ENCODE measurements at places on chromosomes 7 and 10.

DNA sequence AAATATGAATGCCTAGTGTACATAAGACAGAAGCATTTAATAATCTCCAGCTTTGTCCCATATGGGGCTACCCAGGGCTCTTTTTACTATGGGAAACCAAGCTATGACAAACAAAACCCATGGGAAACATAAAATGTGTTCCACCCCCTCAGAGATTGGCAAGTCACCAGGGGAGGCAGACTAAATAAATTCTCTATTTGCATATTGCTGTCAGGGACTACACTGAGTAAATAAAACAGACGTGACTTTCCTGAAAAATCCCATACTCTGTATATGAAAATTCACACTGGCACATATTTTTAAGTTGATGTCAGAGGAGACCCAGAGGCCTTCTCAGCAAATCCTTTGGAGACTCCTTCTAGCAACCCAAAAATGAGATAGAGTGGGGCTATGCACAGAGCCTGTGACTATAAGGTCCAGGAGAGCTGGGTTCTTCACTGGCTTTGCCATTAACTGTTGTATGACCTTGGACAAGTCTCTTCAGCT lies 44.0 kb upstream of the HPSE2 start:
- no peak for DNase-seq

DNA sequence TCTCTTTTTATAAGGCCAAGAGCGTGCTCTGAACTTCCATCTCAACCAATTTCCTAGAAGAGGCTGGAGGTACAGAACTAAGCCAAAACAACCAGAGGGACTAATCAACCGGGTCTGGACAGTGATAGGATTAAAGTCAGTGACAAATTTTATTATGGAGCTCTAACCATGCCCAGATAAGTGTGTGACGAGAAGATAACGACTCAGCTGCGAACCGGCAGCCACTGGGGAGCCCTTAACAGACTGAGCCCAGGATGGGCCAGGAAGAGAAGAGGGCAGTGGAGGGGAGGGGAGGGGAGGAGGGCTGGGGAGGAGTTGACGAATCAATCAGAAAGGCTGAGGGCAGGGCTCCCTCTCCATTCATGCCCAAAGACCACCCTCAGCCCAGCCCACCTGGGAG lies 119.9 kb downstream of the PLXNA4 start:
- no peak for DNase-seq

DNA sequence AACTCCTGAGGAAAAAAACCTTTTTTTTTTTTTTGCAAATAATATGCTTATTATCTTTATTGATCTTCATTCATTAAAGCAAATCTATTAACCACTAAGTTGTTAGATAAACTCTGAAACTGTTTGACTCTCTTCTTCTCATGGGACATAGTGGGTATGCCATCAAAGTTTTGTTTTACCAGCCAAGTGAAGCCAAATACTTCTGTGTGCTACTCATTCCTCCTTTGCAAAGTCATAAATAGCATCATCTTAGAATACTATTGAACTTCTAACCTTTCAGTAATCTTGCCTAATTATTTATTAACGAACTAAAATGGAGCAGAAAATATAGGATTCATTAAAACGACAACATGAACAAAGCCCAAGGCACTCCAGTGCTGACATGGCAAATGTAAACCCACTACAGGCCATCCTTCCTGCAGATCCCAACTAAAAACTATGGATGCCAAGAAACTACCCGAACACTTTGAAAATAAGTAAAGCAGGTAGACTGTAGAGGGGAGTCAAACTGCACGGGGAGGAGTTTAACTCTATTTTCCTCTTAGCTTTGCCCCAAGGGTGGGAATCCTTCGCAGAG lies 61.2 kb upstream of the ODAD2 start:
- DNase-seq, result no peak

DNA sequence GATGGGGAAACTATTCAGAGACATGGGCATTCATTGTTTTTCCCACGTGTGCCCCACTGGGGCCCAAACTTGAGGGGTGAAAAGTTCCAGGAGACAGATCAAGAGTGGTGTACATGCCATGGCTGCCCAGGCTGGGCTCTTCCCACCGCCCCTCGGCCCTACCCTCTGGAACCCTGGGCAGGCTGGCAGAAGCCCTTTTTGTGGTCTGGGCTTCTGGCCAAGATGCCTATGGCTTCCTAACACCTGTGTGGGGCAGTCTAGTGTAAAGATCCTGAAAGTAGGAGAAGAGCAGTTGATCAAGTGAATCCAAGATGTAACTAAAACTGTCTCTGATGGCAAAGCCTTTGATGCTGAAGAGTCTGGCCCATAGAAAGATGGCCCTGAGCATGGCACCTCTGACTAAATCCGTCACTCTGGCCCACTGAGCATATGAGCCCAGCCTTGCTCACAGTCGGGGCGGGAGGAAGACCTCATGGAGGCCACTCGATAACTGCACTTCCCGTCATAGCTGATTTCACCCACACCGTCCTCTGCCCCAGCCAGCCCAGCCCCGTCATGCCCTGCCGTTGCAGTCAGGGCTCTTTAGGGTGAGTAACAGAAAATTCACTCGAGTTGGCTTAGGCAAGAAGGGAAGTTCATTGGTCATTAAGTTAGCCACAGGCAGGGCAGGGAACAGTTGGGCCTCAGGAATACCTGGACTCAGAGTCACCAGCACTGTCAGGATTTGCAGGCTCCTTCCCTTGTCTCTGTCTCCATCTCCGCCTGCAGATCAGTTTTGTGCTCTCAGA lies 37.9 kb upstream of the MTPAP start:
- no peak for DNase-seq

- DNase-seq, result no peak
Observed at GRCh38 chr7:101238226-101239182, 902 bp upstream of the CLDN15 start.

GRCh38 chr10:44261710-44262455 lies 123.0 kb downstream of the CXCL12 start:
- no peak for DNase-seq

- peak; percentile 91 for DNase-seq
Observed at GRCh38 chr10:8130973-8131911, 76.8 kb downstream of the GATA3 start.

GRCh38 chr10:104501864-104502579 lies 139.1 kb upstream of the SORCS3 start:
- no peak for DNase-seq

- DNase-seq, result no peak
Observed at GRCh38 chr7:6432781-6433180, 15.0 kb downstream of the DAGLB start.

DNA sequence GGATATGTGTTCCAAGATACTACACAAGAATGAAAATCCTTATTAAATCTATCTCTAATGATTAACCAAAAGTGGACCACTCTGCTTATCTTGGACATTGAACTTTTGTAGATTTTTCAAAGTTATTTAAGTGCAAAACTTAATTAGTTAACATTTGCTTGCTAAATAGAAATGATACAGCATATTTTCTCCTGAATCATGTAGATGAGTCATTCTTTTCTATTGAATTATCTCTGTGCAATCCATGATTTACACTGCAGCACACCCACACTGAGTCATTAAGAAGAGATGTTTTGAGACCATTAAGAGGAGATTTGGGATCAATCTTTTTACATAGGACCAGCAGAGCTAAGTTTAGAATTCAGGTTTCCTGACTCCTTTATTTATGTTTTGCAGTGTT lies 6.6 kb upstream of the ABCC2 start:
- peak; percentile 22 for DNase-seq

- DNase-seq, result no peak
Observed at GRCh38 chr7:18019555-18019954, 8.1 kb downstream of the PRPS1L1 start.

GRCh38 chr7:33671531-33672262 lies 233.6 kb upstream of the BMPER start:
- no peak for DNase-seq

GRCh38 chr7:84081973-84082522 lies 112.5 kb downstream of the SEMA3A start:
- DNase-seq, result no peak

- DNase-seq, result no peak
Observed at GRCh38 chr10:66927251-66927935, 1.6 kb downstream of the LRRTM3 start.

- no peak for DNase-seq
Observed at GRCh38 chr10:4041635-4042034, 256.6 kb upstream of the KLF6 start.

- no peak for DNase-seq
Observed at GRCh38 chr10:29068302-29068701, 220.6 kb upstream of the LYZL1 start.

DNA sequence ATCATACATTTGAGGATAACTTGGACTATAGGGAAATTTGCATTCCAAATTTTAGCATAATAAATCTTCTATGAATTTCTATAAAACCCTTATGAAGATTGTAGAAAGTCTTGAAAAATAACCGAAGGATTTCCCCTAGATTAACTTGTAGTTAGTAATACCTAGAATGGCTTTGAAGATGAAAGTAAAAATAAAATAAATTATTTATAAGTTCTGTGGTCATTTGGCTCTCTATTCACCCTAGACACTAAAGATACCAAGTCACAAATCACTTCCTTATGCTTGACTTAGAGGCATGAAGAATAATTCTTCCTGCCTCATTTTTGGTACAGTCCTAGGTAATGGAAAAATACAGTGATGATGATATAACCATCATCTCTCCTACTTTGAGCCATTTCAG lies 79.3 kb downstream of the CSTF2T start:
- DNase-seq, result no peak

GRCh38 chr10:77888356-77888703 lies 38.2 kb downstream of the DLG5 start:
- no peak for DNase-seq

GRCh38 chr10:8463853-8464252 lies 409.4 kb downstream of the GATA3 start:
- DNase-seq, result no peak

- no peak for DNase-seq
Observed at GRCh38 chr7:115708013-115708341, 322.6 kb downstream of the TFEC start.

DNA sequence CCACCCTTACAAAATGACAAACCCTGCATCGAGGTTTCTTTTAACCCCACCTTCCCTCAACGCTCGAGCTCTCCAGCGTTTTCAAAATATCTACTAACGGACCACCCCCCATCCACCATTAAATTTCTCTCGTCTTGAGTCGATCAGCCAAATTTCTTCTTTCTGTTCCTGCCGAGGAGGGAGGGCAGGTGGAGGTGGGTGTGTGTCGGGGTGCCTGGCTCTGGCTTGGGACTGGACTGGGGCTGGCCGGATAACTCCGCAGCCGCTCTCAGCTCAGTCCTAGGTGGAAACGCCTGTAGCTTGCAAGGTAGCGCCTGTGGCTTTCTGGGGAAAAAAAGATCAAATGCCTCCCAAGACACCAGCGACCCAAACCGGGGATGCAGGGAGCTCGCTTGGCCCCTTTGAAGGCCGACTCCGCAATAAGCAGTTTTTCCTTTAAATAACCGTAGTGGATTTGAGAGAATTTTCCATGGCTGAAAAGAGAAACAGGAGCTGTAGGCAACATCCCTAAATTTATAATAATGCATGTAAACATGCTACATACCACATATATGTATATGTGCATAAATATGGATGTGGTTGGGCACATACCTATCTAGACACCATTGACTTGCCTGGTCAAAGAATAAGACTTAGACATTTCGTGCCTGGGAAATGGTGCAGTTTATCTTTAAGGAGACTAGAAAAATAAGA lies 1.9 kb upstream of the TMEM178B start:
- DNase-seq, result no peak

DNA sequence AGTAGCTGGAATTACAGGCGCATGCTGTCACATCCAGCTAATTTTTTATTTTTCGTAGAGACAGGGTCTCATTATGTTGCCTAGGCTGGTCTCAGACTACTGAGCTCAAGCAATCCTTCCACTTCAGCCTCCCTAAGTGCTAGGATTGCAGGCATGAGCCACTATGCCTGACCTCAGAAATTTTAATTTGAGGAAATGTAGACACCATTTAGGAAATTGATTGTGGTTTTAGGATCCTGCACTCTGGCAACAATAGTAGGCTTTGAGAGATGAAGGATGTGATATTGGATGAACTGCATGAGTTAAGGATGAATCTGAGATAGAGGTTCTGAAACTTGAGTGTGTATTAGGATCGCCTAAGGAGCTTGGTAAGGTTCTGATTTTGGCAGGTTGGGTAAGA lies 66.5 kb downstream of the PPP1R9A start:
- no peak for DNase-seq

DNA sequence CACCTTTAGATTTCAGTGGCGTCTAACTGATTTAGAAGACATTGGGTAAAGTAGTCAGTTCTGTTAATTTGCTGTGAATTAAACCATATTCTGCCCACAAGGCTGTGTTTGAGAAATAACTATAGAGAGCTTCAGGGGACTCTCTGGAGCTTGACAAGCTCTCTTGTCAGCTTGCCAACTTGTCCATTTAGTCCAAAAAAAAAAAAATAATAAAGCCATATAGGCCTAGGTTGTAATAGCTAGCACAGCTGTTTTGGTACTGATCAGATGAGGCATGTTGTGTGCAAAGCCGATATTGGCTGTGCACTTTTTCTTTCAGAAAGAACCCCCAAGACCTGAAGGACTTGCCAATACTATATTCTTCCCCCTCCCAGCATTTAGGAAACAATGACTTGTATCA lies 20.2 kb upstream of the ZNF282 start:
- no peak for DNase-seq

GRCh38 chr10:22651276-22651980 lies 63.0 kb downstream of the PIP4K2A start:
- no peak for DNase-seq

DNA sequence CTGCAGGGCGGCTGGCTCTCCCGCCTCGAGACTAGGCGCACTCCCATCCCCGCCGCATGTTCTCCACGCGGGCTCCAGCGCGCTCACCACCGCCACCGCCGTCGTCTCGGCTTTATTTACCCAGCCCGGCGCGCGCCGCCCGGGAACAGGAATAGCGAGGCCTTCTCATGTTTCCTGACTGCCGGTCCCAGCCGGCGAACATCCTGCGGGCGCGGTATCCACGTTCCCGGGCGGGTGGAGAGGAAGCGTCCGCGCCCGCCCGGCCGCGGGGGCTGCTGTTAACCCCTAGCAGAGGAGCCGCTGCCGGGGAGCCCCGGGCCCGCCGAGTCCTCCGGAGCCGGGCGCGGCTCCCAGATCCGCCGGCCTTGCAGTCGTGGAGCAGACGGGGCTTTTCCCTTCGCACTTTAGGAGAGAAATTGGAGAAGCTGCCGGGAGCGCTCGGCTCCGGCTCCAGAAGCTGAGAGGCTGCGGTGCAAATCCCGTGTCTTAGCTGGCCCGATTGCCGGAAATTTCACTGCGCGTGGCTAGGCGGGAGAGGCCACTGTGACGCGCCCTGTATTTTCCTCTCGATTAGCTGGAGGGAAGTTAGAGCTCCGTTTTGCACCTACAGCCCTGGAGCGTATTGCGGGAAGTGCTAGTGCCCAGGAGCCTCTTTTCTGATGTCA lies at the start of gene MKX:
Gene MKX, minus strand, starts transcription at position 88 of the 665 bp plus-strand sequence. CDS start 2,404 bp downstream, outside the sequence.
- no peak for DNase-seq

- DNase-seq, result no peak
Observed at GRCh38 chr7:15674586-15674985, 11.9 kb downstream of the MEOX2 start.

GRCh38 chr10:77011874-77012811 lies 625.5 kb downstream of the KCNMA1 start:
- DNase-seq, result no peak
